ENCODE measurements at places on chromosomes 1 and 21.

GRCh38 chr1:36349839-36350238, 26.4 kb upstream of the EVA1B start:
- DNase-seq = no peak

DNA sequence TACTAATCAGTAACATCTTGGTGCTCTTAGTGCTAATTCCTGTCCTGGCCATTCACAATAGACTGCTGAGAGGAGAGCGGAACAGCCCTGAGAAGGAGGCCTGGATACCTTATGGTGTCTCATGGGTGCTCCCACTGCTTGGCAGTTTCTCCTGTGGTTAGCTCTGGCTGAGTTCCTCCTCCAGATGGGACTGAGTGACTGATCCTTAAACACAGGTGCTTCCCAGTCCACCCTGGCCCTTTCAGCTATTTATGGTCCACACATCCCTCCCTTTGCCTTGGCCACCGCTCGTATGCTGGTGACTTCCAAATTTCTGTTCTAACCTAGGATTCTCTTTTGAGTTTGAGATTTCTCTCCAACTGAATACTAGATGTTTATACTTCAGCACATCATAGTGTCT, 157.0 kb upstream of the CACNA1E start:
- DNase-seq = no peak

DNA sequence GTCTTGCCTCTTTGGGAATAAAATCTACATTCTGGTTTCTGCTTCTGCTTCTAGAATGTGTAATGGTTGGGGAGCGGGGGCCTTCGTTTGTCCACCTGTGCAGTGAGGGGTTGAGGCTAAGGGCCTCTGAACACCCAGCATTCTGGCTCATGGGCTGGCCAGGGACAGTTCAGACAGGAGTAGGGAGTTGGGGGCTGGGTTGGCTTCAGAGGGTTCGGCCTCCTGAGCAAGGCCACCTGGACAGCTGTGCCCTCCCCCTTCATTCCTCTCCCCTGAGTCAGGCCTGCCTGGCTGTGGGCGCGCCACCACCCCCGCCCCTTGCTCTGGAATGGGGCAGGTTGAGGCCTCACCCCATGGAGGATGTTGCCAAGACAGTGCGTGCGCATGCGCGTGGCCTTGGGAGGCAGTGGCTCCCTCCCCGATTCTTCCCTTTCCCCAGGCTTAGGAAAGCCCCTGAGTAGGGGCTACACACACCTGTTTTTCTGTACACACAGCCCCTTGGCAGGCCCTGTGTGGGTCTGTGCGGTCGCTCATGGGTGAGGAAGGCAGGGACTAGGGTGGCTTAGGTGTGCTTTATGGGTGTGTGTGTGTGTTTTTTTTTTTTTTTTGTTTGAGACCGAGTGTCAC, 57.0 kb downstream of the YARS1 start:
- peak; percentile 92 for DNase-seq

GRCh38 chr1:206115791-206116190, 1.4 kb downstream of the AVPR1B start:
- DNase-seq = no peak

DNA sequence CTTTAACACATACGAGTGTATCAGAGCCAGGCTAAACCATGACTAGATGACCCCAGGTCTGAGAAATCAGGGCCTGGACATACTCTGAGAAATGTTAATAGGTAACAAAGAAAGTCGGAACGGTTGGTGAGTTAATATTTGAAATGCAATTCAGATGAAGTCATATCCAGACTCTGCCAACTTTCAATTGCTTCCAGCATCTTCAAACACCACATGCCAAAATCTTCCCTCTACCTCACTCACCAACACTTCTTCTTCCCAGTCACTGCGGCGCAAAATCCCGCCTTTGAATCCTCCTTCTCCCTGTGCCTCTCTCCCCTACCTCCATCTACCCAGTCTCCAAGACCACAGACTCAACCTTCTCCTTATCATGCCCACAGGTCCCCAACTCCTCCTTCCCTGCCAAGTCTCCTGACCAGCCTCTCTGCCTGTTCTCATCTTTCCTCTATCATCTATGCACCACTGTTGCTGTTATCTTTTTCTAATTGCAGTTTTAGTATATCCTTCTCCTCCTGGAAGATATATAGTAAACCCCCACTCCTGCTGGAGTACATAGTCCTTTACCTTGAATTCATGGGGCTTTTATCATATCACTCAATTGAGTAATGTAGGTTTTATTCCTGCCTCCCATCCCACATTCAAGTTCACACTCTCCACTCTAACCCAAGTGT, 41.3 kb downstream of the ZBTB18 start:
- DNase-seq = peak; percentile 95

GRCh38 chr21:21029164-21029563, 31.0 kb downstream of the NCAM2 start:
- no peak for DNase-seq

DNA sequence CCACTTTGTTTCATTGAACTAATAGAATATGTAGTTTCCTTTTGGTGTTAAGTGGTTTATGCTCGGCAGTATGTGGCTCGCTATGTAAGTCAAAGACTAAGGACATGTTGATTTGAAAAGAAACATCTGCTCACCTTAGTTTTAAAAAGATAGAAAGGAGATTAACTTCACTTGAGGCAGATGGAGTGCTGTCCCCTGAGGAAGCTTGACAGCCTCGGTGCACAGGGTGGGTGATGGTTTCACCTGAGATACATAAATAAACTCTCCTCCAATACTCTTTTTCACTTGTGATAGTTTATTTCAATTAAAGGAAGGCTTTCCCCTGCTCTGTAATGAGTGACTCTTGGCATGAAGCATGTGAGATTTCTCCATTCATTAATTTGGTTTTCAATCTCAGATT, 70.8 kb upstream of the FMN2 start:
- no peak for DNase-seq

DNA sequence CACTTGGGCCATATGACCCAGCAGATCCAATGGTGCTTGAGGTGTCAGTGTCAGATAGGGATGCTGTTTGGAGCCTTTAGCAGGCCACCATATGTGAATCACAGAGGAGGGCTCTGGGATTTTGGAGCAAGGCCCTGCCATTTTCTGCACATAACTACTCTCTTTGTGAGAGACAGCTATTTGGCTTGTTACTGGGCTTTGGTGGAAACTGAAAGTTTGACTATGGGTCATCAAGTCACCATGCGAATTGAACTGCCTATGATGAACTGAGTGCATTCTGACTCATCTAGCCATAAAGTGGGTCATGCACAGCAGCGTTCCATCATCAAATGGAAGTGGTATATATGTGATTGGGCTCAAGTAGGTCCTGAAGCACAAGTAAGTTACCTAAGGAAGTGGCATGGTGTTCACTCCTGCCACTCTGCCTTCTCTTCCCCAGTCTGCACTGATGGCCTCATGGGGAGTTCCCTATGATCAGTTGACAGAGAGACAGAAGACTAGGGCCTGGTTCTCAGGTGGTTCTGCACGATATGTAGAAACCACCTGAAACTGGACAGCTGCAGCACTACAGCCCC, 447.3 kb downstream of the AGBL4 start:
- DNase-seq = no peak

DNA sequence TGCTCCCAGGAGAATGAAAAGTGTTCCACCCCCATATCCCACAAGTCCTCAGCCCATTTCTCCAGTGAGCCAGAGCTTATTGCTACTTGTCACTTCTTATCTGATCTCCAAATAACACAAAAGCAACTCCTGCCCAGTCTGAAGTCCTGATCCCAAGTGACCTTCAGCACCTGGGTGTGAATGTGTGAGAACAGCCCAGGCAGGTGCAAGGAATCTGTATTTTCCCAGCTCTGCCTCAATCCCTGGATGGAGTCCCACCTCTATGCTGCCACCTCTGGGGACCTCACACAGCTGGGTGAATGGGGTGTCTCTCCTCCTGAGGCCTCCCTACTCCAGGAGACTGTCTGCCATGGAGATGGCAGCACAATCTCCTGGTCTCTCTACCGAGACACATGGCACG, 402.4 kb upstream of the PROX1 start:
- DNase-seq = no peak

- DNase-seq = no peak
Observed at GRCh38 chr1:203475012-203475981, at the start of gene PRELP. Gene PRELP (plus strand): TSS chr1:203475806. CDS start chr1:203483185, 7,379 bp downstream.

GRCh38 chr1:195568389-195568788, 1039.9 kb downstream of the KCNT2 start:
- no peak for DNase-seq

GRCh38 chr21:35563885-35564451, 496.4 kb downstream of the SETD4 start:
- no peak for DNase-seq

DNA sequence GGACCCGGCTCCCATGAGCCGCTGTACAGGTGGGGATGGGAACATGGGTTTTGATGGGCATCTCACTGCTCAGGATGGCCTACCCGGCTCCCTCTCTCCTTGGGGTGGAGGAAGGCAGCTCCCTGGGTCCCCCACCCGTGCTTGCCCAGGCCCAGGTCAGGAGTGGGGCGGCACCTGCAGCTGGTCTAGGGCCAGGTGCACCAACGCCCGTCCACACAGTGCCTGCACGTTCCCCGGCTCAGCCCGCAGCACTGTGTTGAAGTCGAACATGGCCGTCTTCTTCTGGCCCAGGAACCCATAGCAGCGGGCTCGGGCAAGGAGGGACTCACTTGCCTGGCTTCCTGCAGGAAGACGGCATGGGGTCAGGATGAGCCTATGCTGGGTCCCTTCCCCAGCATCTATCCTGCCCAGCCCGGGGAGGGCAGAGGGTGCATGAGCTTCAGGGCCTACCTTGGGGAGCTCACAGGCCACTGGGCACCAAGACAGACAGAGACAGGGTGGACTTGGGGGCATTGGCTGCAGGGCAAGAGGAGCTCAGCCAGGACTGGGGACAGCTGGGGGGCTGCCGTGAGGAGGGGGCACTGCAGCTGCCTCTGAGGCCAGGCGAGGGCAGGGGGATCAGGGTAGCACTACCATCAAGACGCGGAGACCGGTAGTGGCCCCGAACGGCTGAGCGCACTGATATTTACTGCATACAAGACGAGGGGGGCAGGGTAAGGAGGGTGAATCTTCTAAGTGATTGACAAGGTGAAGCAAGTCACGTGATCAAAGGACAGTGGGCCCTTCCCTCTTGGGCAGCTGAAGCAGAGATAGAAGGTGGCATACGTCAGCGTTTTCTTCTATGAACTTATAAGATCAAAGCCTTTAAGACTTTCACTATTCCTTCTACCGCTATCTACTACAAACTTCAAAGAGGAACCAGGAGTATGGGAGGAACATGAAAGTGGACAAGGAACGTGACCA, 17.8 kb downstream of the TTC34 start:
- no peak for DNase-seq

- peak; percentile 74 for DNase-seq
Observed at GRCh38 chr1:184545601-184546000, 158.8 kb downstream of the C1orf21 start.

- no peak for DNase-seq
Observed at GRCh38 chr1:23978805-23979204, 1.3 kb downstream of the SRSF10 start.

GRCh38 chr21:45147473-45148315, 73.3 kb downstream of the ADARB1 start:
- DNase-seq = no peak

DNA sequence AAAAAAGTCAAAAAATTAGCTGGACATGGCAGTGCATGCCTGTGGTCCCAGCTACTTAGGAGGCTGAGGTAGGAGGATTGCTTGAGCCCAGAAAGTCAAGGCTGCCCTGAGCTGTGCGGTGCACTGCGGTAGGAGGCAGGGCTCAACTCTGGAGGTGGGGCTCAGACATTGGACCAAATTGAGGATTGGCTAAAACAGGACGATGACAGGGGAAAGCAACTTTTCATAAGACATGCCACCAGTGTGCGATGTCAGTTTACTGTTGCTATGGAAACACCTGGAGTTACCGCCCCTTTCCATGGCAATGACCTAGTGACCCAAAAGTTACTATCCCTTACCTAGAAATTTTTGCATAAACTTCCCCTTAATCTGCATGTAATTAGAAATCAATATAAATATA, 85.3 kb downstream of the DISP3 start:
- no peak for DNase-seq

- DNase-seq = peak; percentile 6
Observed at GRCh38 chr1:11680270-11681070, 478 bp downstream of the MAD2L2 start.

DNA sequence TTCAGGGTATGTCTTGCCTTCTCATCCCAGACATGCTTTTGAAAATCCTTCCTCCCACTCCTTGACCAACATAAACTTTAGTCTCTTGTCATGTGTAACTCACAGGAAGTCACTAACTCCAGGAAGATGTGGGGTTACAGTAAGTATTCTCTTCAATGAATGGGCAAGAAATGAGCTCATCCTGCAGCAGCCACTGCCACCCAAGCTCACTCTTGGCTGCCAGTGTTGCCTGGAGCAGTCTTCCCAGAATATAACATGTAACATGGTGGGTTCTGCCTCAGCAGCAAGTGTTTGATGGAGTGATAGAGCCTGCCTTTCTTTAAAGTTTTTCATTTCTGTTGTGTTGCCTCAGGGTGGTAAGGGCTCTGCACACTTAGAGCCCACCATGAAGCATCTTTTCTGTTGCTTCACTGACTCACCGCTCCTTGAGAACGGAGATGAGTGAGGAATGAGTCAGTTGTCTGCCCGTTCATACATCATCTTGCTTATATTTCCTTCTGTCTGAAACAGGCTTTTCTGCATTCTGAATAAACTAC, 187.0 kb downstream of the TPR start:
- DNase-seq = peak; percentile 87

GRCh38 chr1:245118806-245119205, 36.0 kb upstream of the KIF26B start:
- DNase-seq = peak; percentile 9

GRCh38 chr1:166165661-166166328, 1.0 kb downstream of the FAM78B start:
- no peak for DNase-seq

DNA sequence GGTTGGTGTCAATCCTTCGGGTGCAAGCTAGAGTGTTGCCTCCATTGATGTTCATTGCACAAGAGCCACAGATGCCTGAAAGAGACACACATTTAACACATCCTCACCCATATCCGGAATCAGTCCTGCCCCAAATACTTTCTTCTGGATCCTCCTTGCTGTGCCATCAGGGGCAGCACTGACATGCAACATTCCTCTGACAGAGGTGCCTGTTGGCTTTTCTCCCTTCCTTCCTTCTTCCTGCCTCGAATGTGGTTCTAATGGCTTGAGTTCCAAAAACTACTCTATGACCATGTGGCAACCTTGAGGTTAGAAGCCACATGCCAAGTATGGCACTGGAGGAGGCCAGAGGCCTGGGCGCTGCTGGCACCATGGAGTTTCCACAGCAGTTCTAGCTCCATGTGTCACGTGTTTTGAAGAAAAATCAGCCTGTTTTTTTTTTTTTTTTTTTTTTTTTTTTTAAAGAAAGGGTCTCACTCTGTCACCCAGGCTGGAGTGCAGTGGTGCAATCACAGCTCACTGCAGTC, 17.0 kb upstream of the ATP13A2 start:
- no peak for DNase-seq

GRCh38 chr1:41672173-41672572, 187.7 kb upstream of the EDN2 start:
- DNase-seq = peak; percentile 92

- no peak for DNase-seq
Observed at GRCh38 chr1:43821471-43821870, 112.1 kb upstream of the ARTN start.

- no peak for DNase-seq
Observed at GRCh38 chr21:32956061-32956656, 69.6 kb upstream of the OLIG2 start.

Data from renal cortical epithelial cell (primary cell).